NCI-H510A treated with DMSO at 0.1 percent for 48 hours (cell line): ENCODE measurements at places on chromosomes 6 and 20.
A peak's percentile ranks its signal among the peaks of the same experiment; 100 is the strongest.

DNA sequence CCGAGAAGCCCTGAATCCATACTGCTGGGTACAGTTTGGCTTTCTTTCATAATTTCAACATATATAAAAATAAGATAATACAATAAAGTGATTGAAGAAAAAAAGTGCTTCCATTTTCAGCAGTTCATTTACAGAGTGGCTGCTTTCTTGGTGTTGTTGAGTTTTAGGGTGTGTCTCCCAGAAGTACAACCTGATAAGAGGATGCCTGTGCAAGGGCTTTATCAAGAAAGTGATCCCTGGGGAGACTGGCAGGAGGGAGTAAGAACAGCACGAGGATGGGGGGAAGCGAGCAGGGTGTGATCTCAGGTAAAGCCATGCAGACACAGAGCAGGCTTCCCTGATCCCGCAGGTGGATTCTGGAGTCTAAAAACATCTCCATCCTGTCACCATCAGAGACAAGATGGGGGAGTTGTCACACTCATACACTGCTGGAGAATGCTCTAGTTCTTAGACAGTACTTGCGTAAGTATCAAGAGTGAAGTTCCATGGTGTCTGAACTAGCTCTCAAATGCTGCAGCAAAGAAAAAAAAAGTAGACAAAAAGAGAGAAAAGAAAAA, 395.9 kb downstream of the CDH26 start:
- no peak for DNase-seq

DNA sequence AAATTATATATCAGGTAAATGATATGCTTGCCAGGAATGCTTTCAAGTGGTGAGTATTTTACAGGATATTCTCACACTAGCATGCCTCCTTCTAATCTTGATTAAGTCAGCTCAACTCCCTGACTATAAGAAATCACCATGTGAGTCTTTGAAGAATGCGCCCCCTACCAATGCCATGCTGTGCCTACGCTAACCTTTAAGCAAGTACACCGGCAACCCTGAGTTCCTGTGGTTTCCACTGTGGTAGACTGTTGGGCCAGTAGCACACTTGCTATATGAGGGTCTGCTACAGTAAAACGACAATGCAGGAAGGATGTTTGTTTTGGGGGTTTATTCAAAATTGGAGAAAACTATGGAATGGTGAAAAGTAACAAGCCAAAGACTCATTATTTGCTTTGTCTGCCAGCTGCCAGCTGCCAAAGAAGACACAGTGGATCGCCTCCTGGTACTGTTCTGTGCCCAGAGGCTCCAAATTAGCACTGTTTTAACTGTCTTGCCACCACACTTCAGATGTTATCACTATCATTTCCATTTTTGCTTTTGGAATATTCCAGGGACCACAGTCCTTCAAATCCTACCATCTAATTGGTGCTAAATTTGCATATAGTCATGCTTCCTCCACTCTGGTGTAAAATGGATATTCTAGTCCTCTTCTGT, 333.5 kb downstream of the RNGTT start:
- DNase-seq: no peak

DNA sequence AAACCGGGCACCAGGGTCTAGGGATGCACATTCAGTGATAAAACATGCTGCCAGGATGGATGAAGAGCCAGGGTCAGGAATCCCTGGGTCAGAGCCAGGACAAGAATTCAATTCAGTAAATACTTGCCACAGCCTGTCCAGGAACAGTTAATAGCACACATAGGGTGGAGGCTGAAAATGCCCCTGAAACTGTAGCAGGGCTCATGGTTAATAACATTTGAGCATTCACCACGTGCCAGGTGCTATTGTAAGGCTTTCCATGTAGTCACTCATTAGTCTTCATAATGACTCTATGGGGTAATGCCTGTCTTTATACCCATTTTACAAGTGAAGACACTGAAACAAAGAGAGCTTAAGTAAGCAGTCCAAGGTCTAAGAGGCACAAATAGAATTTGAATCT, 296.3 kb downstream of the LRFN2 start:
- no peak for DNase-seq

- peak; percentile 20 for DNase-seq
Measured at GRCh38 chr6:150072201-150072600, 3.3 kb upstream of the ULBP3 start.

DNA sequence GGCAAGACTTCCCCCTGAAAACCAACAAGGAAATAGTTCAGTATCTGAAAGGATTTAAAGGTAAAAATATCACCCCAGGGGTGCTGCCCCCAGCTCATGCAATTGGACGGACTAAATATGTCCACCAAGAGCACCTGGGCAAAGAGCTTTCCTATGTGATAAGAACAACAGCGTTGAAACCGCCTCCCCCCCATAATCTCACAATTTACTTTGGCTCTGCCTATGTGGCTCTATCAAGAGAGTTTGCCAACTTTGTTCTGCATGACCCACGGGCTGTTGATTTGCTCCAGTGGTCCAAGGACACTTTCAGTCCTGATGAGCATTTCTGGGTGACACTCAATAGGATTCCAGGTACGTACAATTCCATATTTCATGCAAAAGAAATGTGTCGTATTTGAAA, 35.8 kb downstream of the GCNT2 start:
- no peak for DNase-seq

DNA sequence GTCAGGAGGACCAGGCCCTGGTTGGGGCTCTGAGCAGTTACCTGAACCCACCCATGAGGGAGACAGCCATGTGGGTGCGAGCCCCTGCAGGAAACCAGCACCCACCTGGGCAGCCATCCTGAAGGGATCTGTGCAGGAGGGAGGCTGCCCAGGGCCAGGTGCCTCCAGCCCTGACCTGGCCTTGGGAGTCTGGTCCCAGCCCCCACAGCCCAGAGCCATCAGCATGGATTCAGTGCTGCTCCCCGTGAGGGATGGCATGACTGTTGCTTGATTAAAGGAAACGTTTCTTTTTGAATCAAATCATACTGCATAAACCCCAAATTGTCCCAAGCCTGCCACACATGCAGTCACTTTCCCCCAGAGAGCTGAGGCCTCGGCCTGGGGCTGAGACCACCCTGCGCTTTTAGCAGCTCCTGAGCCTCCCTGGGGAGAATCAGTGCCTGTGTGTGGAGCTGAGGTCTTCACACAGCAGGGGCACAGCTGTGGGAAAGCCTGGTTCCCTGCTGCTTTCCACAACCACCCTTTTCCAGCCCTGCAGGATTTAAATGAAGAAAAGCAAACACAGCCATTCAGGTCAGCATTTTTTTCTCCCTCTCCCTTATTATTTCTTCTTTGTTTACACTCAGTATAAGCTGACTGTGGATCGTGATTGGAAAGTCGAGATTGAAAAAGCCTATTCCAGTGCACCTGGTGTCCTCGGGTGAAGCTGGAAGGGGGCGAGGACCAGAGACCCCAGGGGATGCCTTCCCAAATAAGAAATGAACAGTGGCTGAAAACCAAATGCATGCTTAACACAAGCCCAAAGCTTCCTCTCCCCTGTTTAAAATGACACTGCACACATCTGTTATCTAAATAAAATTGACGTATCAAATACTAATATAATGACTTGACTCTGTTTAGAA, 283.9 kb downstream of the SMOC2 start:
- no peak for DNase-seq

GRCh38 chr6:44699082-44699481, 311.6 kb downstream of the CDC5L start:
- DNase-seq: no peak

DNA sequence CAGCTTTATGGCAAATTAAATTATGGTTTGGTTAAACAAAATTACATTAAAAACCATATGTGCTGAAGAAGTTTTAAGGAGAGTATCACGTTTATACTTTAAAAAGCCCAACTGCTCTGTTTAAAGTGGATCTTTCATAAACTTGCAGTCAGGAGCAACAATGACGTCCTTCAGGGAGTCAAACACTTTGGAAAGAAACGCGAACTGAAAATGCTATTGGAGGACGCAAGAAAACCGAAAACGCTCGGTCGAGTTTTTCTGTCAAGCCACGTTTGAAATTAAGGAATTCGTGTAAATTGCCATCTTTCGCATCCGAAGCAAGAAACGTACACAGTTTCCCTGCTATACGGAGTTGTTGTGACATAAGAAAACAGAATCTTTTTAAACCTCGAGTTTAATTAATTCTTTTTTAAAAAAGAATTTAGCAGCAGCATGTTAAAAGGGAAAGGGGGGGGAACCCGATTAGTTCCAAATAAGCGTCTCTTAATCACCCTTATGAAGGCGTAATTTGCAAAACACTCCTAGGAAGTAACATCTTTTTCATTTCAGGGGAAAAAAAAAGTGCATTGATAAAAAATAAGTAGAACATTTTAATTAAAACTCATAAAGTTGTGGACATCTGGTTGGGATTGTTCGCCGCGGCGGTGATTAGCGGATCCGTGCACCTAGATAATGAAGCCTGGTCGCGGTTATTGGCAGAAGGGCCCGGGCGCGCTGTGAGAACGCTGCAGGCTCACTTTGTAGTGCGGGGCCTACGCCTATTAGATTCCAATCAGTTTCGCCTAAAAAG, 295.4 kb downstream of the TFAP2C start:
- no peak for DNase-seq

GRCh38 chr6:82408952-82409431, 45.4 kb downstream of the TPBG start:
- DNase-seq: no peak

DNA sequence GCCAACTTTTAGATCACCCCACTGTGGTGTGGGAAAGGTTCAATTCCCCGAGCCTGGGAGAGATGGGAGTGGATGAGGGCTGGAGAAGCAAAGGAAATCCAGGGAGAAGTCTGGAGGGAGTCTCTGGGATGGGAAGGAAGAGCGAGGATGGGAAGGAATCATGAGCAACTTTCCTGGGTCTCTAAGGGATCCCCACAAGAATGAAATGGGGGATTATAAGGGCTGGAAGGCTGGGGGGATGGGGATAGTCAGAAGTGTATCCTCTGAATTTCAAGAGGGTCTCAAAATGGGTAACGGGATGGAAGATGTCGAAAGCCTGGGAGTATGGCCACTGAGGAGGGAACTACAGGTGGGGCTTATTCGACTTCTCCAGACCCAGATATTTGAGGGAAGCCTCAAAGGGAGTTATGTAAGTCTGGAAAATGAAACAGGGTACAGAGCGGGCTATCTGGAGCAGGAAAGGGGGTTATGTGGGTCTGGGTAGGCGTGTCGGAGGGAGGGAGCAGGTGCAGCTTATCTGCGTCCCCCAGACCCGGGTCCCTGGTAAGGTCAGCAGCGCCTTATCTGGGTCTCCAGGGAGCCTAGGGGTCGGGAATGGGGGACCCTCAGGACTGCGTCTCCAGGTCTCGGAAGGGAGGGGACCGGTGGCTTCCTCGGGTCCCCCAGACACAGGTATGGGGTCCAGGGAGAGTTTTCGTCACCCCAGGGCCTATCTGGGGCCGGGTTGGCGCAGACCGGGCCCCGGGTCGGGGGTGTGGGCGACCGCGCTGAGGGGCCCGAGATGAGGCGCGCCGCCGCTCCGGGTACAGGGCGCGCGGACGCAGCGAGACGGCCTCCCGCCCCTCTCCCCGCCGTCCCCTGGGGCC, 550 bp downstream of the PLAGL2 start:
- DNase-seq: no peak

GRCh38 chr20:50242863-50243609, 52.4 kb downstream of the CEBPB start:
- DNase-seq: no peak

DNA sequence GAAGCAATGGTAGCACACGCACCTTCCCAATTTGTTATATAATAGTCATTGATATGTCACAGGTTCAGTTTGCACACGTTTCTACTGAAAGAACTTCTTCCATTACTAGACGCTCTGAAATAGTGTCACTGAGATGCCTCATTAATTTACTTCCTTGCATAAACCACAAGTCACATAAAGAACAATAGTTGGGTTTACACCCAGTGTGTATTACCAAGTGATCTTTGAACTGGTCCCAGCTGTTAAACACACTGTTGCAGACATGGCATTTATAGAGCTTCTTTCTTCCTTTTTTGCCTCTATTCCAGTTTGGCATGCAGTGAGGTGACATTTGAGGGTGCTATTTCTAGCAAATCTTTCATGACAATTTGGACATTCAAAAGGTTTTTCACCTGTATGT, 245.3 kb downstream of the EPM2A start:
- no peak for DNase-seq

DNA sequence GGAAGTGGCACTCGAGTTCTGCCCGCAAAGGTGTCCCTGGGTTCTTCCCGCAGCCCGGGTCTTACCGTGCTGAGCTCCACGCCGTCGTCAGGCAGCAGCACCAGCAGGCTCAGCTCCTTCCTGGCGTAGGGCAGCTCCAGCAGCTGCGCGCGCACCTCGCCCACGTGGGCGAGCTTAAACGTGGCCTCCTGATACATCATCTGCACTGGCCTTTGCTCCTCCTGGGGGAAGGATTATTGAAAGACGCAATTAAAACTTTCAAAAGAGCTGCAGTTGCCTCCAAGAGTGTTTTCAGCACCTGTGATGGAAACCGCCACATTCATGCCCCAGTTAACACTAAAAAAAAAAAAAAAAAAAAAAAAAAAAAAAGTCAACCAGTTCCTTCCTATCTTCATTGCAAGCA, 11.3 kb downstream of the SERPINB9 start:
- peak; percentile 26 for DNase-seq

GRCh38 chr20:57211908-57212533, 54.4 kb downstream of the BMP7 start:
- DNase-seq: no peak

- DNase-seq: no peak
Measured at GRCh38 chr20:47524015-47524784, 22.5 kb downstream of the NCOA3 start.

DNA sequence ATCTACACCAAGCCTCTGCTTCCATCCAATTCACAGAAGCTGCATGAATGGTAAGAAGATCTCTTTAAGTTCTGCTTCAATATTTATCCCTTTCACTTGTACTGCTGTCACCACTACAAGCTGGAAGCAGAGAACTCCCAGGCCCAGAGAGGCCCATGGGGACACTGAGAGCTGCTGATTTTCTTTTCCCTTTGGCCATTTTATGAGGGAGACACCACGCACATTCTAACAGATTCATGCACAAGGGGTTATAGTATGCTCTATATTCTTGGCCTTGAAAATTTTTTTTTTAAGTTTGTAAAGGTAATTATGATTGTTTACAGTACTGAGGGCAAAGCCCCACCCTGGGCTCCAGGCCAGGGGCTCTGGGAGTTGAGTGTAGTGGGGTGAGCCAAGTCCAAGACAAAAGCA, 88.4 kb downstream of the MYB start:
- no peak for DNase-seq

DNA sequence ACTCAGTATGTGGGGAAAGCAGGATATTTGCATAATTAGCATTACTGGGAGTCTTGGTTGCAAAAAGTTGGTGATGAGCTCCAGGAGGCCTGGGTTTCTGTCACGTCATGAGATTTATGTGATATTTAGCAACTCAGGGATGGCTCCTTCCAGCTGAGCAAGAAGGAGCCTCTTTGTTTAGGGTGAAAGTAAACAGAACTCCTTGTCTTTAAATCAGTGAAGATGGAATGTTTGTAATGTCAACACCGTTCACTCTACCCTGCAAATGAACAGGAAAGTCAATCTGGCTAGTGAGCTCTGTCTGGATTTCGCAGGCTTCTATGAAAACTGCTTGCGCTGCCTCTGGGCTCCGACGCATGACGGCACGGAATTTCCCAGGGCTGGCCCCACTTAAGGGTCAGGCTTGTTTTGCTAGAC, 86.9 kb downstream of the PXDC1 start:
- no peak for DNase-seq

GRCh38 chr6:23414051-23414445, 712.0 kb upstream of the NRSN1 start:
- no peak for DNase-seq

- DNase-seq: peak; percentile 65
Measured at GRCh38 chr20:11204926-11205768, 531.3 kb upstream of the JAG1 start.
